Astrocyte of the spinal cord (primary cell): ENCODE measurements at places on chromosomes 6 and 20.

DNA sequence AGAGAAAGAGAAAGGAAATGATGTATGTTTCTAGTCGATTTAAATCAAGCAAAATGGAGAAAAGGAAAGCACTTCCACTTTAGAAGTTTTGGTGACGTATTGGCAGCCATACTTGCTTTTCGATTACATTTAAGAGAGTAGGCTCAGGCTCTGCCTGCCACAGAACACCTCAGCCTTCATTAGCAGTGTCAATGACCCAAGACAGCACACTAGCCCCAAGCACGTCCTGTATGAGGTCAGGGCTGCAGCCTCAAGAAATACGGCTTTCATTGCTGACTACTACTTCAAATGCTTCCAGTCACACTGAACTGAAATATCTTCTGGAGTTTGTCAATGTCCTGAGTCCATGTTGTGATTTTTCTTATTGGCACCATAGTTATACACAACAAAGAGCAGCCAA lies 285.3 kb downstream of the EYA4 start:
- no peak for DNase-seq

GRCh38 chr6:167766986-167767714 lies 59.6 kb upstream of the AFDN start:
- no peak for DNase-seq

DNA sequence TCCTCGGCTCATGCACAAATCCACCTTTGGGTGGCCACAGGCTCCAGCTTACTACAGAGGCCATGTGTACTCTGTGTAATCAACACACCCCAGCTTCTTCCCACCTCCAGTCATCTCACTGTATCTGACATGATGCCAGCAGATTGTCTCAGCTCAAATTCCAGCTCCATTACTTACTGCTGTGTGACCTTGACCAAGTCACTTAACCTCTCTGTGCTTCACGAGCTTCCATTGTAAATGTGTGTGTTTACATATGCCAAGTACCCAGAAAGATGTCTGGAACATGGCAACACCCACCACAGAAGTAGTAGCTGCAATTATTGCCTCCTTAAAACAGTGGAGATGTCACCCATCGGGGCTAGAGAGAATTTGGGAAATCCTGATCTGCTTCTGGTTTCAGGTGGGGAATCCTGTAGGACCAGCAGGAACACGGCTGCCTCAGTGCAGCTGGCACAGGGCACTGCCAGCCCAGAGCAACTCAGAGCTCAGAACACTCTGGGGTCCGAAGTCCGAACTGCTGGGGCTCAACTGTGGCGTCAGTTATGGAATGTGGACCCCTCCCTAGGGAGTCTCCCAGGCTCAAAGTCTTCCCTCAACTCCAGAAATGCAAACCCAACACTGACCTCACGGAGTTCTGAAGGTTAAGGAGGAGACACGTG lies 21.2 kb upstream of the HLA-B start:
- DNase-seq = no peak

GRCh38 chr6:44224029-44224964 lies 902 bp downstream of the SLC29A1 start:
- no peak for DNase-seq

DNA sequence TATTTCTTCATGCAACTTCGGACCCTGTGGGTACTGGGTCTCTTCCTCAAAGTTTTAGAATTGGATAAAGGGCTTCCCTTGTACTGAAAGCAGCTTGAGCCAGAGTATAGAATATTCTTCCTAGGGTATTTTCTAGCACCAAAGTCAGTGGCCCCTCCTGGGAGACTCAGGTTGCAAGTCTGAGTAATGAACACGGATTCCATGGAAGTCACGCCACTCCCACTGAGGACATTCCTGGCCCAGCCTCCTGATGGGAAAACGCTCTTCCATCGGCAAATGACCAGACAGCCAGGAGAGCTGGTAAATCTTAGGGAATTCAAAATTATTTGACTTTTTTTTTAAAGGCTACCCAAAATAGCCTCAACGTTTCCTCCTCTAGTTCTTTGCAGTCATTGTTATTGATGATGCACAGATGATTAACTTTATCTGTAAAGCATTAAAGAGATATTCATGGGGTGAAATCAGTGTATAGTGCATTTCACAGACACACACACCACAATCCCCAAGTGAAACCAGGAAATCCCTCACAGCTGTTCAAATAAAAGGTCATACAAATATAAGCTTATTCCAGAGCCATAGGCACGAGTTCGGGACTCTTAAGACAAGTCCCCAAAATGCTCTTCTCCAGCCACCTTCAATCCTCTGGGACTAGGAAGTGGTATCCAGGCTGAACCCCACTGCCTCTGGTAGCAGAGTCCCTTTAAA lies 248.8 kb downstream of the SOD2 start:
- DNase-seq = no peak

DNA sequence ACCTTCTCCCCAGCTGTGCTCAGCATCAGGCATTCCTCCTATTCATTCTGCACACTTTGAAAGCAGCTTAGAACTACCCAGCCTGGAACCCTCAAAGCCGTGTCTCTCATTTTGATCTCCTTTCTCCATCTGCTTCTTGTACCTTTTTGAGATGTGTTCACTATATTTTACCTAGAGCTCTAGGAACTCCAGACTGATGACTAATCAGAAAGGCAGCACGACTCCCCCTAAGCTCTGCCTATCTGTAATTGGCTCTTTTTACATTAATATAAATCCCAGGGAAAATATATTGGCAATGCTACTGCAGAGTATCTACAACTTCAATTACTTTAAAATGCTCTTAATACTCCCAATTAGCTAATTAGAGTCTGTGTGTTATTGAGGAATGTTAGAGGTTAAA lies 671.5 kb downstream of the CBLN4 start:
- no peak for DNase-seq
